A549 treated with dexamethasone at 1 μM for 4 hours (cell line): ENCODE measurements at places on chromosomes 3 and 15. TPM values are rescaled to one million over a fixed set of nuclear protein-coding genes. Genes with fewer than 3 reads are reported as not detected.

Gene ZPLD1
- not detected in 5 replicates for total RNA-seq

Gene PGBD4
- 1.3 to 1.7 TPM (median 1.6 TPM) in 5 replicates for total RNA-seq

Gene ZIC4
- total RNA-seq, result not detected in 5 replicates

Gene TRIM59
- total RNA-seq, result 7.9 to 10.7 TPM (median 8.7 TPM) in 5 replicates

Gene IL20RB
- 0.87 to 1.6 TPM (median 0.97 TPM) in 5 replicates for total RNA-seq

Gene RBMS3
- 0.64 to 1.4 TPM (median 1.2 TPM) in 5 replicates for total RNA-seq
